BE2C (cell line): ENCODE measurements at places on chromosomes 11 and 22.

DNA sequence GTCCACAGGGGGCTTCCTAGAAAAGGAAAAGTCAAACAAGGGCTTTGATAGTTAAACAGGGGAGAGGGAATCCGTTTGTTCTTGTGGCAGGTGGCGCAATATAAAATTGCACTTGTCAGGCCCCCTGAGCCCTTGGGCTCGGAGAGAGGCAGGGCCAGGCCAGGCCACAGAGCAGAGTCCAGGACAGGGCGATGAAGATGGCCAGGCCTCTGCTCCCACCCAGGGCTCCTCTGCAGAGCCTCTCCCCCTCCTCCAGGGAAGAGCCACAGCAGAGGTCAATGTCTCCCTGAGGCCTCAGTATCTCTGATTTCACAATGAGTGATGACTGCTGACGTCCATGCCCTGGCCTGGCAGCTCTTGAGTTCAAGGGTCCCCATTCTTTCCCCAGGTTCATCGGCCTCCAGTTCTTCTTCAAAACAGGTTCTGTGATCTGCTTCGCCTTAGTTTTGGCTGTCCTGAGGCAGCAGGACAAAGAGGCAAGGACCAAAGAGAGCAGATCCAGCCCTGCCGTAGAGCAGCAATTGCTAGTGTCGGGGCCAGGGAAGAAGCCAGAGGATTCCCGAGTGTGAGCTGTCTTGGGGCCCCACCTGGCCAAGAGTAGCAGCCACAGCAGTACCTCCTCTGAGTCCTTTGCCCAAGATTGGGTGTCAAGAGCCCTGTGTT is 36.4 kb upstream of the TPBGL start:
- DNase-seq: no peak

GRCh38 chr11:60947700-60948099 is 4.3 kb downstream of the SLC15A3 start:
- no peak for DNase-seq

DNA sequence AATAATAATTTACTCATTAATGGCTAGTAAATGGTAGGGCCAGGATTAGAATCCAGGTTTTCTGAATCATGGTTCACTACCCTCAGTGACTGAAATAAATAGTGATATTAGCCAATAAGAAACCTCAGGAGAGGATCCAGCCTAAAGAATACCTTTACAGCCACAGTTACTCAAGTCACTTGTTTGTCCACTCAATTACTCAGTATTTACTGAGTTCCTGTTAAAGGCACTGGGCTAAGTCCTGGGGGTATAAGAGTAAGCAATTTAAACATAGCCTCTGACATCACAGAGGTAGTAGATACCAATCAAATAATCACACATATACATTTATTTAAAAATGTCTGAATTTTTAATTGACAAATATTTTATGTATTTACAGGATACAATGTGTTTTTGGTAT is 56.8 kb upstream of the GAB2 start:
- DNase-seq: no peak

DNA sequence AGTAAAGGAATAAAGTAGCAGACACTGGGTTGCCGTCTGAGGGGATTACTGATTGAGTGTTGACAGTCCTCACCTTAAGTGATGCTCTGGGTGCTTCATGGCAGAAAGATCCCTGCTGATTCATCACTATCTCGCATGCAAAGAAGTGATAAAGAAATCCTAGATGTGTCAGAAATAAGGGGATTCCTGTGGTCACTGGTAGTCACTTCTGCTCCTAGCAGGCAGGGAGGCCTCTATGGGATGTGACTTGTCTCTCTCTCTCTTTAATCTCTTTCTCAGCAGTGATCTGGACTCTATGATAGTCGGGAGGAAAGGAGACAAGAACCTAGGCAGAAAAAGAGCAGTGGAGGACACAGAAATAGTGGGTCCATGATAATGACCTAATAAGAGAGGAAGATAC is 30.9 kb upstream of the OR56A1 start:
- DNase-seq: no peak

DNA sequence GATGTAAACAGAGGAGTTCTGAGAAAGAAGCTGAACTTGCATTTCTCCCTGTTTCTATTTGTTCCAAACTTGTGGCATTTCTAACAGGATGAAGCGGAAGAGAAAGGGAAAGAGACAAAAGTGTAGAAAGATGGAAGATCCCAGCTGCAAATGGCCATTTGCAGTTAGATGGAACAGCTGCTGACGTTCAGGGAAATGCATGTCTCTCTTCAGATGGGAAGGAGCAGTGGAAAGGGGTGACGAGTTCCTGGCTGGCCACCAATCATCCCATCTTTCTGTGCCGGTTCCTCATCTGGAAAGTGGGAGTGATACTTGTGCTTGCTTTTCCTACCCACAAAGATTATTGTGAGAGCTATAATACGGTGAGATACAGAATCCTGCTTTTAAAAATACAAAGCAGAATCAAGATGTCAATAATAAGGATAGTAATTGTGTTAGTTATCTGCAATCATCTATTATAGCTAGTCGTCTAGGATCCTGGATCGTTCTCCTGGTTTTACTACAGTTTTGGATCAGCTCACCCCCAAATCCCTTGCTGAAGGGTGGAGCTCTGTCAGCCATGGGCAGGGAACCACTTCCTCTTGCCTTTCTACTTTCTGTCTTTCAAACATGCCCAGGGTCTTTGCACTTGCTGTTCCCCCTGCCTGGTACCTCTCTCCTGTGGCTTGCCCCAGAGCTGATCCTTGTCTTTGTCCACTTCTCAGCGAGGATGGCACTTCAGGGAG is 1.2 kb upstream of the TIMP3 start:
- no peak for DNase-seq

DNA sequence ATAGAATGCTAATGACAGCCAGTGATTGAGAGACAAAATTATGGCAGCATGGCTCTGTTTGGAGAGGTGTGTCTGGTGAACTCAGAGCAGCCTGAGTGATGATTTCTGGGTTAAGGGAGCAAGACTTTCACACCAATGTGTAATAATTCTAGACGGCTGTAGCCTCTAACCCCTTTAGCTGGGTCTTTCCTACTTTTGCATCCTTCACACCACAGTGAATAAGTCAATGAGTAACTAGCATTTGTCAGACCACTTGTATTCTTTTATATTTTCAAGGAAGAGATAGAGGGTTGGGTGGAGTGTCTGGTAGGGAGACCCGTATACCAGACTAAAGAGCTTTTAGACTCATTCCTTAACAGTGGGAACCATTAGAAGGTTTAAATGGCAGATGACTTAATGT is 50.4 kb downstream of the ATXN10 start:
- no peak for DNase-seq

- no peak for DNase-seq
Measured at GRCh38 chr11:104451197-104451893, 287.4 kb upstream of the PDGFD start.
